Stimulated activated CD8-positive, alpha-beta memory T cell treated with anti-CD3 and anti-CD28 coated beads, Interleukin-7, amount 100 ng/mL, for 4 hours (primary cell): ENCODE measurements at places on chromosomes 12 and 14.

DNA sequence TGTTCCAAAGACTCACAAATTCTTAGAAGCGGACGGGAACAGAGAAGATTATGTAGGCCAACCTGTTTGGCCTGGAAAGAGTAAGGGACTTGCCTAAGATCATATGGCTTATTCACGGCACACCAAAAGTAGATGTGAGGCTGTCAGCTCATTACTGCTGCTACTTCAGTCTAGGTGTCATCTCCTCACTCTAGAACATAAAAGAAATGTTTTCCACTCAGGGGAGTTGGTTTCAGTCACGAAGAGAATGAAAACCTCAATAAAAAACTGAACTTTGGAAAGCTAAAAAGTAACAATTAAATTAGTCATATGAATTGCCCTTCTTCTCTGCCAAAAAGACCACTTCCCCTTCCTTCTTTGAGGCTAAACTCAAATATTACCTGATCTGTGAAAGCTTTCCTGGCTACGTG lies 658 bp upstream of the CEP128 start:
- DNase-seq: no peak

DNA sequence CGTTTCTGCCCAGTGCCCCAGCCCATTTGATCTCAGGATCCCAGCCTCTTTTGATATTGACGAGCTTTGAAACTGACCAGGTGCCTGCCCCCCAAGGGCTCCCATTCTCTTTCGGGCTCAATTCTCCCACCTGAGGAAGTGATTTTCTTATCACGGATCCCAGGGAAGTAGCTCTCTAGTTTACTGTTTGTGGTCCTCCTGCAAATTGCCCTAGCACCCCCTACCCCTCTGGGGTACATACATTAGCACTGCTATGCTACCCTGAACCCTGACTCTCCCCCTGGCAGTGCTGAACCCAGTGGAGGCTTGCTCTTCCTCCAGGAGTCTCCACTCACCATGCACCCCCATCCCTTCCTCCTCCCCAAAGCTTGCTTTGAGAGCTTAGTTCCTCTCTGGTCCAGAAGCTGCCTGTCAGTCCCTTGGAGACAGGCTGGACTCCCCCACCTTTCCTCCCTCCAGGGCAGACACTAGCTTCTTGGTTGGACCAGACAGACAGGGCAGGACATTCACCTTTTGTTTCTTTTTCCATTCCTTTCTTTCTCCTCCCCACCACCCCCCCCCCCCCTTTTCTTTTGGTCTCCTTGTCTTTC lies 4.4 kb upstream of the TBX3 start:
- DNase-seq: no peak

DNA sequence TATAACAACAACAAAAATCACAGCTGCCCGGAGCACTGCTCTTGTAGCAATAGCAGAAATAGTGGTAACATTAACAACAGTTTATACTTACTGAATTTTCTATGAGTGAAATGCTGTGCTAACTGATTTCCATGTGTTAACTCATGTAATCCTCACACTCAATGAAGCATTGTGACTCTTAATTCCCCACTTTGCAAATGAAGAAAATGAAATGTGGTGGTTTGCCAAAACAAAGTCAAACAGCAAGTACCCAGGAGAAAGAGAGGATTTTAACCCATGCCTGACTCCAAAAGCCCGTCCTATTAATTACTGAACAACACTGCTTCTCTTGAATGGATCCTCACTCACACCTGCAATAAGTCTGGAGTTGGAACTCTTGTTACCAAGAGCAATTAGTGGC lies 123.5 kb downstream of the MED13L start:
- no peak for DNase-seq

DNA sequence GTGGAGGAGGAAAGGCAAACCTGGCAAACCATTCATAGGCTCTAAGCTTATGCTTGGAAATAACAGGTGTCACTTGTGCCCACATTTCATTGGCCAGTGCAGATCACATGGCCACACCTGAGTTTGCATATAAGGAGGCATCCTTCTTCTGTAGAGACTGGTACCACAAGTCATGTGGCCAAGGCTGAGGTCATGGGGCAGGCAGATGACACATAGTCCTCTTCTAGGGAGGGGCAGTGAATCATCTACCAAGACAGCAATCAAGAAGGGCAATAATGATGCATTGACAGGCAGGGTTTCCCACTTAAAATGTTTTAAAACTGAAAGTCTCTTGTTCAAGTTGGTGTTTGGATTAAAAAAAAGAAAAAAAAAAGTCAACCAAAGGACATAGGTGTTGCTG lies 77.3 kb downstream of the DAAM1 start:
- DNase-seq: peak; percentile 13

DNA sequence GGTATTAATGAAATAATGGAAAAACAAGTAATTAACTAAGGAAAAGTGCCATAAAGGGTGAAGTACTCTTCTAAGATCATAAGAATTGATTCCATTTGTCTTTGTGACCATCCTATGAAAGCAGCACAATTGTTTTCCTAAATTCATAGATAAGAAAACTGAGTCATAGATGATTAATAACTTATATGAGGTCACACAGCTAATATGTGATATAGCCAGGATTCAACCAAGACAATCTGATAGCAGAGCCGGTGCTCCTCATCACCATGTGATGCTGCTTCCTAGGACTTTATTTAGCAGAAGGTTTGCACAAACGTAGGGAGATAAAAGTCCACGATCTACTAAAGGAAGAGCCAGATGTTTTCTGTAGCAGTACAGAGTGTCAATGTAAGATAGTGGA lies 181.5 kb upstream of the SYT1 start:
- DNase-seq: no peak

- no peak for DNase-seq
Measured at GRCh38 chr14:35821564-35822411, 4.3 kb upstream of the BRMS1L start.

- DNase-seq: no peak
Measured at GRCh38 chr12:26821212-26821701, 11.7 kb downstream of the ITPR2 start.

DNA sequence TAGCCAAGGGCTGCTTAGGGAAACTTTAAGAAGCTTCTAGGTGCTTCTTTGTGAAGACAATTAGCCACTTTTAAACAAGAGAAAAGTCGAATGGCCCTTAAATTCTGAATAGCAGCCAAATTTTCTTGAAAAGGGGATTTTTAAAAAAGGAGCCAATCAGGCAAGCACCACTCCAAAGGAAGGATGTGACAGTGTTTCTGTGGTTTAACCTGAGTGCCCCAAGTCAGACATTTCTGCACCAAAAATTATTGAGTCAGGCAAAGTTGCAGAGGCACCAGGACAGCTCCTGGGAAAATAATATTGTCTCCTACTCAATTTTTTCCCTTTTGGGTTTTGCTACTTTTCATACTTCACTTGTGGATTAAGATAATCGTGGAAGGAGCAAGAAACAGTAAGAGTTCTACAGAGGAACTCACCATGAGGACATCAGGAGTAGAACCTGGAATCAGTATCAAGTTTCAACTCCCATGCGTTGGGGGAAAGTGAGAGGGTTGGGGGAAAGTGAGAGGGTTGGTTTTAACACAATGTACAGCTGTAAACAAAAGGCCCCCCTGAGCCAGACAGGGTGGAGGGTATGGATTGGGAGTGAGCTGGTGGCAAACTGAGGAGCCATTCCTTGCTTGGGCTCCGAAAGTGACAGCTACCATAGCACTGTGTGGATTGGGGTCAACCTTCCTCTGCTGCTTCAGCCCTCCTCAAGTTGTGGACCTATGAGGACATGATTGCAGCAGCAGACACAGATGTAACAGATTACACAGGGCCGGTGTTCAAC lies 90.8 kb downstream of the SLC38A1 start:
- no peak for DNase-seq
